Karpas-422 (cell line): ENCODE measurements at places on chromosomes 7 and 10. TPM values are rescaled to one million over a fixed set of nuclear protein-coding genes. Genes with fewer than 3 reads are reported as not detected.

Gene UPK3B
- 0.26 TPM in 1 of 2 replicates, not detected in the other for total RNA-seq

Gene CHN2
- 3.3 and 9.1 TPM in 2 replicates for total RNA-seq

Gene HTRA1
- not detected in 2 replicates for total RNA-seq

Gene LRMDA
- not detected in 2 replicates for total RNA-seq

Gene SCIN
- total RNA-seq: not detected in 2 replicates

Gene GIMAP4
- not detected in 2 replicates for total RNA-seq

Gene GIMAP6
- not detected in 2 replicates for total RNA-seq

Gene MCM10
- 7.0 and 8.9 TPM in 2 replicates for total RNA-seq

Gene RBP3
- total RNA-seq: not detected in 2 replicates

Gene ACSM6
- total RNA-seq: not detected in 2 replicates

Gene IFIT1
- 0.18 and 0.30 TPM in 2 replicates for total RNA-seq

Gene ZYX
- 9.2 and 12.0 TPM in 2 replicates for total RNA-seq

Gene PLEKHS1
- not detected in 2 replicates for total RNA-seq

Gene ZNF789
- 29.0 and 33.0 TPM in 2 replicates for total RNA-seq

Gene SPDYE11
- total RNA-seq: not detected in 2 replicates

Gene PHTF2
- total RNA-seq: 39.3 and 65.7 TPM in 2 replicates

Gene AGAP6
- 12.0 and 17.1 TPM in 2 replicates for total RNA-seq

Gene CCDC172
- total RNA-seq: not detected in 2 replicates

Gene CDH23
- total RNA-seq: 0.47 and 2.1 TPM in 2 replicates

Gene TMEM270
- total RNA-seq: not detected in 2 replicates

Gene UCMA
- total RNA-seq: 0.63 TPM in 1 of 2 replicates, not detected in the other

Gene LRRC18
- 3.4 TPM in 1 of 2 replicates, not detected in the other for total RNA-seq

Gene ADIRF
- not detected in 2 replicates for total RNA-seq
